ENCODE measurements at places on chromosomes 4 and X. TPM values are rescaled to one million over a fixed set of nuclear protein-coding genes. Genes with fewer than 3 reads are reported as not detected.
A peak's percentile ranks its signal among the peaks of the same experiment; 100 is the strongest.

EDA2R gene
- polyA plus RNA-seq: 0.16 TPM

TEX11 gene
- not detected for polyA plus RNA-seq

SRPX2 gene
- not detected for polyA plus RNA-seq

DNA sequence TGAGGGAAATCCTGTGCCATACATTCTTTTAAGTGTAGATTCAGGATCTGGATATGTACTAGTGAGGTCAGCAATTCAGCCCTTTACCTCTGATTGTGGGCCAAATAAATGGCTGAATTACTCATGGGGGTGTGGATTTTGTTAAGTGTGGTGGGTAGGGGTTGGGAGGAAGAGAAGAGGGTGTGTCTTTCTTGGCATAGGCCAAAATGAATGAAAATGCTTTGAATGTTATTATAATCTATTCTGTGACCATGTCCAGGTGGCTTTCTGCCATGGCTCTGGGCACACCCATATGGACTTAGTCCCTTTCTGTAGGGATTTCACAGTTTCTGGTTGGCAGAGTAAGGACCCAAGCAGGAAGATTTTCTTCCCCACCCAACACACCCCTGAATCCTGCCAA is 244.3 kb downstream of the CBR4 start:
- no peak overlapping the region for H3K4me3 ChIP-seq
- H3K27ac ChIP-seq: no peak overlapping the region
- H3K36me3 ChIP-seq: no peaks in the 10 kb centered on the region
- no peaks in the 10 kb centered on the region for H3K4me1 ChIP-seq

DNA sequence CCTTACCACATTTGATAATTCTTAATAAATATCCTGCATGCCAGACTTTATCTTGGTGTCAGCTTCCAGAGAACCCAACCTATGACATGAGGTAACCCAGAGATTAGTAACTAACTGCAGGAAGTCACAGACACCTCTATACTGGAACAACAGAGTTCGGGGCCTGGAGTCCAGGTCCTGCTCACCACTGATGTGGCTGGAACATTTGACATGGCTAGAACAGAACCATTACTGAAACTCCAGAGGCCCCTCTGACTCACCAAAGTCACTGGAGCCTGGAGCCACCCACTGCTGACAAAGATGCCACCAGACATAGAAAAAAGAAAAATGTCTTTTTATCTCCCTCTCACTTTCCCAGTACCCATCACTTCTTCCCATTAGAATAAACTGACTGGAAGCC is 403.7 kb downstream of the MID1IP1 start:
- no peak overlapping the region for H3K4me3 ChIP-seq
- H3K27ac ChIP-seq: no peak overlapping the region
- no peaks in the 10 kb centered on the region for H3K4me1 ChIP-seq
- H3K36me3 ChIP-seq: no peaks in the 10 kb centered on the region

DNA sequence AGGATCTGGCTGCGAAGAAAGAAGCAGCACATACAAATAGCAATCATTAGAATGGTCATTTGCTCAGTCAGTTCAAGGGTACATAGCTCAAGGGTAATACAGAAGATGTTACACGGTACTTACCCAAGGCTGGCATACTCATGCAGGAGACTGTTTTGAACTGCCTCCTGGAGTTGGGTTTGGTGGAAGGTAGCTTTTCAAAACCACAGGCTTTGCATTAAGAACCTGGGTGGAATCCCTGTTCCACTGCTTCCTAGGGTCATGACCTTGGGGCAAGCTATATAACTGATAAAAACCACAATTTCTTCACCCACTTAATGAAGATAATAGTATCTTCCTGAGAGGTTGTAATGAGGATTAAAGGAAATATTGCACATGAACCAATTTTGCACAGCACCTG is 36.5 kb downstream of the TBC1D9 start:
- H3K27me3 ChIP-seq: no peaks in the 10 kb centered on the region
- H3K4me1 ChIP-seq: peaks cover 75% of the 10 kb centered on the region
- H3K36me3 ChIP-seq: no peaks in the 10 kb centered on the region

- H3K27me3 ChIP-seq: no peaks in the 10 kb centered on the region
- H3K36me3 ChIP-seq: no peaks in the 10 kb centered on the region
Observed at GRCh38 chrX:101029665-101030064, 22.2 kb downstream of the TRMT2B start.

DNA sequence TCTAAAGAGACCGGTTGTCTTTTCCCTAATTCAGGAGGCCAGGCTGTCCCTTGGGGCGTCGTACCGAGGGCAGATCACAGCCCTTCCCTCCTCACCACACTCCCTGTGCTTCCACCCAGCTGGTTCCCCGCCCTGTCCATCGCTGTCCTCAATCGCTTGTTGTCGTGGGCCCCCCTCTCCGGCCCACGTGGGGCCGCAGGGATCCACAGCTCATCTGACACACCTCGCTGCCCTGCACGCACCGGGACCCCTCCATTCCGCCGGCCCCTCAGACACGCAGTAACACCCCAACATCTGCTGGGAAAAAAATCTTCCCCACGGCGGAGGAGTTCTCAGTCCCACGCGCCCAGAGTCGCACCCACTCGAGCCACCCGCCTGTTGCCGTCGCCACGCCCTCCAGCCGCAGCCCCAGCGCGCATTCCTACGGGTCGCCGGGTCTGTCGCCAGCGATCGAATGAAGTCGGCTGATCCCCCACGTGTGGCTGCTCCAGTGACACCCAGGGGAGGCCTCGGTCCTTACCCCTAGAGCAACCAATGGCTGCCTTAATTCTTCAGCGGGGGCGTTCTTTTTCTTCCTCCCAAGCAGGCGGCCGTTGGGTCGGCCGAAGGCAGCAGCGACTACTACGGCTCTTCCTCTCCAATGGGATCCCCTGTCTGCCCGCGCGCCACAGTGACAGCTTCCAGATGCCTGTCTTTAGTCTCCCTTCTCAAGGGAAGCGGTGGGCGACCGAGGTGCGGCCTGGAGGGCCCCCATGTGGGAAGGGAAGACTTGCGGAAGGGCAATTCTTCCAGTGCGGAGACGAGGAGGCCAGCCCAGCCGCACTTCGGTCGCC is 893 bp upstream of the SEPTIN11 start:
- no peaks in the 10 kb centered on the region for H3K36me3 ChIP-seq
- no peak overlapping the region for H3K27ac ChIP-seq
- DNase-seq: peak; percentile 86
- H3K4me3 ChIP-seq: peak overlapping the region; percentile 73

GRCh38 chr4:14125375-14126129 is 498.0 kb upstream of the BOD1L1 start:
- H3K4me1 ChIP-seq: peaks cover 23% of the 10 kb centered on the region
- DNase-seq: peak; percentile 60
- no peaks in the 10 kb centered on the region for H3K36me3 ChIP-seq
- H3K27me3 ChIP-seq: no peaks in the 10 kb centered on the region

All from B cell (primary cell).